ENCODE measurements at places on chromosomes 7 and 10.

DNA sequence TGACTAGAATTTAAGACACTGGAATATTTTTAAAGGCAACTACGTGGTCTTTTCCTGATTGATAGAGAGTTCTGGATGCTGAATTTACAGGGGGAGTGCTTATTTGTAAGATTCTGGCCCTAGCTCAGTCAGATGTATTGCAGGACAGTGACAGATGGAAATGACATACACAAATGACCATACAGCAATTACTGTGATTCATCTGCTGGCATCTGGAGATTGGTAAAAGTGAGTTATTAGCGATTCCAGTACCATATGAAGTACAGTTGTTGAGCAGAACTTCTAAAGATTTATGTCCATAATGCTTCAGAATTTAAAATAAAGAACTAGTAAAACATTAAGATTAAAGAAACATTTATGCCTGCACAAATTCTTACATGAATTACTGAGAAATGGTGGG is 243.2 kb downstream of the CRPPA start:
- DNase-seq: no peak

DNA sequence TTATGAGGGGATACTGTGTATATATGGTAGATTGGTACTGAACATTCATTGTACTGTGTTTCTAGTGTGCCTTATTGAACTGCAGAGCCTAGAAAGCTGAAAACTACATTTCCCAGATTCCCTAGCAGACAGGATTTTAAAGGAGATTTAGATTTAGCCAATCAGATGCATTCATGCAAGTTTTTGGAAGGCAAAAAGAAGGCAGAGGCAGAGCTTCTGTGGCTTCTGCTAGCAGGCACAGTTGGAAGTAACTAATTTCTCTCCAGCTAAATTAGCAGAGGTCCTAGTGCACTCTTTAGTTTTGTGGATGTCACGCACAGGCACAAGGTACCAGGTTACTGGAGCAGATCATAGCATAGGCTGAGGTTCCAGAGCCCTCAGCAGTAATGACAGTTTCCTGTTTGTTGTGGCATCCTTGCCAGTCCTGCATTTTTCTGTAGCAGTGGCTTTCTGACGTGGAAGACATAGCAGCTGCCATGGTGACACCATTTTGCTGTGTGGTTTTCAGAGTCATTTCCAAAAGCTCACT is 83.7 kb upstream of the CCDC71L start:
- DNase-seq: no peak

- DNase-seq: no peak
Observed at GRCh38 chr7:16939161-16939560, 57.4 kb upstream of the AGR3 start.

- no peak for DNase-seq
Observed at GRCh38 chr7:91912494-91912893, 28.2 kb upstream of the AKAP9 start.

GRCh38 chr10:100829097-100829870 is 83.5 kb upstream of the SLF2 start:
- DNase-seq: no peak

GRCh38 chr7:37670436-37670835 is 13.1 kb upstream of the GPR141 start:
- no peak for DNase-seq

DNA sequence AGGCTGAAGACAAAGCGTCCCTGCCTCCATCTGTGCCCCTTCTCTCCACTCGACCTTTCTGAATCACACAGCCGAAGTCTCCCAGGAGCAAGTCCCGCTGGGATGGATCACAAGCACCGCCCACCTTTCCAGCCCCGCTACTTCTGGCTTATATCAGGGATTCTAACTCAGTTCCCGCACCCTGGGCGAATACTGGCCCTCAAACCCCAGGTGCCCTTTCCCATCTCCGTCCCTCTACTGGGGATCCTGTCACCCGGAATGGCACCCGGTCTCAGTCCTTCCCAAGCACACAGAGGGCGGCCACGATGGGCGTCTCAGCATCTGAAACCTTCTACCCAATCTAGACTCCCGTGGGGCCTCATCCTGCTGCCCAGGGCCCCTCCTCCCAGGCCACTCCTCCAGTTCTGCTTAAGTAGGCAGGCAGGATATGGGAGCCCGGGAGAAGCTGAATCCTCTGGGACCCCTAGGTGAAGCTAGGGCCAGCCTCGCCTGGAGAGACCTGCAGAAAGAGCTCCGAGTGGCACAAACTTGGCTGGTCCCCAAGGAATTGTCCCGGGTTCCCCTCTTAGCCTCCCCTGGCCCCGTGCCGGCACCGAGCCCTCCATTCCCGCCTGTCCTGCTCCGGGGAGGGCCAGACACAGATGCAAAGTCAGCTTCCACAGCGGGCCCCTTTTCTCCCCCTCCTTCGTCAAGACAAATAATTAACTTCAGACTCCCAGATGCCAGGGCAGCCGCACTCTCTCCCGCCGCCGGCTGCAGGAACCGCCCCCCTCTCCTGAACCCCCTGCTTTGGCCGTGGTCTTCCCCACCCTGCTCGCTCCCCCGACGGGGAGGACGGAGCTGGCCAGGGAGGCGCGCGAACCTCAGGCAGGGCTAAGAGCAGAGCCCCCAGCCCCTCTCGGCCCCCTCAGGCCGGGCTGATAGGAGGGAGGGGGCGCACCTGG is 612 bp downstream of the KCP start:
- DNase-seq: no peak

GRCh38 chr10:117374506-117375359 is 507 bp downstream of the PDZD8 start:
- no peak for DNase-seq

DNA sequence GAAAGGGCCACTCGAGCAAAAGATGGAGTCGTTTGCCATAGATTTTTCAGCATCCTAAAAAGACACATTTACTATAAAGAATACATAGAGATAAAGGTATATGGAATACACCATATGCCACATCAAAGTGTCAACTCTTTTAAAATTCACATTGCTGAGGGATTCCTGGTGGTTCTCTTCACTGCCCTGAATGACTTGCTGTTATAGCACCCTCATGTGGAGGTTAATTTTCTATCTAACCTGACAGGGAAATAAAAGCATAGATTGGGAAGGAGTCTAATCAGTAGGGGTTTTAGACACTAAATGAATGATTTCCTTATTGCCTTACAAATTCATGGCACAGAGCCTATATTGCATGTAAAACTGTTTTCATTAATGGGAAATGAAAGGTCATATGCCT is 25.9 kb downstream of the DNAH11 start:
- DNase-seq: no peak

DNA sequence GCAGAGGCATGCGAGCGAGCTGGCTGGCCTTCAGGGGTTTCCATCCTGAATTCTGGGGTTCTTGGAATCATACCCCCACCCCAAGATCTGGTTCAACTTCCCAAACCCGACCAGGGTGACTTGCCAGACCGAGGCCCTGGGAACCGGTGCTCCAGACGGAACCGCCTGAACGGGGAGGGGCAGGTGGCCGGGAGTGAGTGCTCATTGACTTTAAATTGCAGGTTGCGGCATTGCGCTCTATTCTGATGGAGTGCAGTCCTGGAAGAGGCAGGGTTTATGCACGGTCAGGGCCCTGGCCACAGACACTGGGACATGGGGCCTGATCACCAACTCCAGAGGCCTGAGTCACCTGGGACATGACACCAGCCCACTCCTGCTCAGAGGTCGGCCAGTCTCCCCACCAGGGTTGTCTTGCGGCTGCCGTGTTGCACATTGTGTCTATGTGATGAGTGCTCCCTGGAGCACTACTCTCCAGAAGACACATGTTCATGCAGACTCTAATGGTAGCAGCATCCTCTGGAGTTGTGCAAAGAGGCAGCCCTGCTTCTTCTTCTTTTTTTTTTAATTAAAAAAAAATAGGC is 5.8 kb upstream of the DDIT4 start:
- DNase-seq: no peak

GRCh38 chr10:47397256-47397655 is 13.2 kb upstream of the ZNF488 start:
- no peak for DNase-seq

- DNase-seq: no peak
Observed at GRCh38 chr7:24457219-24457558, 116.1 kb upstream of the PALS2 start.

- no peak for DNase-seq
Observed at GRCh38 chr7:106465704-106466468, 181.1 kb upstream of the NAMPT start.

- DNase-seq: no peak
Observed at GRCh38 chr10:79286318-79286951, 60.8 kb upstream of the PPIF start.

DNA sequence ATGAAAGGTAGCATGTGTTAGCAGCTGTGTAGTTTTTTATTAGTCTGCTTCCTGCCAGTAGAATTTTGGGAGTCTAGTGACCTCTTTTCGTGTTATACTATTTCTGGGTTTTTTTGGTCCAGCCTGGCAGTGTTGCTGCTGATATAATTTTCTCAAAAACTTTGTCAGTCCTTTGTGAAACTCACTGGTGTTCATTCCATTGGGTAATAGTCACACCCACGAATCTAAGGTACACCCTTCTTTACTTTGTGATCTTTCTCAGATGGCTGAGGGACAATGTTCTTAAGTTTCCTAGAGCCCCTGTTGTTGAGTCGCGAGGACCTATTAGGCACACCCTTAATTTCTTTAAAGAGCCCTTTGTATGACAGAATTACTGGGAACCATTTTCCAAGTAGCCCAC is 52.3 kb downstream of the TPST1 start:
- no peak for DNase-seq

GRCh38 chr7:41918597-41918996 is 215.7 kb upstream of the INHBA start:
- DNase-seq: no peak

- no peak for DNase-seq
Observed at GRCh38 chr7:105879782-105880181, 3.4 kb upstream of the ATXN7L1 start.

- no peak for DNase-seq
Observed at GRCh38 chr10:110458266-110458920, 39.3 kb upstream of the DUSP5 start.

- no peak for DNase-seq
Observed at GRCh38 chr10:72049969-72050781, 38.2 kb downstream of the SPOCK2 start.

DNA sequence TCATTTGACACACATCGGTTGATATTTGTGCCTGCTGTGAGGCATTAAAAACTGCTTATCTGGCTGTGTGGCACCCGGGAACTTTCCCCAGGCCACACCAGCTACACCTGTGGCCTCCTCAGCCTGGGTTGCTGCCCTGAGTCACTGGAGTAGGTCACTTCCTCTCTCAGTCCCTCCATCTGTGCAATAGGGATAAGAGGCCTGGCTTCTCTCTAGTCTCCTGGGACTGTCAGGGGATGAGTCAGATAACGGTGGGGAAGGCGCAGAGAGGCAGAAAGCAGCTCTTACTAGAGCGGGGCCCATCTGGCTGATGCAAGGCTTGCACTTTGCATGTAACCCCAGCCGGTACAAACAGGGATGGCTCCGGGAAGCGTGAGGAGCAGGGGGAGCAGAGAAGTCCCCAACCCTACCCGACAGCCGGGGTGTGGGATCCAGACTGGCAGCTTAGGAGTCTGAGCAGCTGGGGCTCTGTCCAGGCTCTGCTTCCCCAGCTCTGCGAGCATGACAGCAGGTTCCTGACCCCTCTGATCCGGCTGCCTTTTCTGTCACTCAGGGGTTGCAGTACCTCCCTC is 34.0 kb downstream of the DNAJB12 start:
- DNase-seq: peak; percentile 14

GRCh38 chr10:124287071-124287685 is 131.5 kb downstream of the OAT start:
- DNase-seq: no peak

DNA sequence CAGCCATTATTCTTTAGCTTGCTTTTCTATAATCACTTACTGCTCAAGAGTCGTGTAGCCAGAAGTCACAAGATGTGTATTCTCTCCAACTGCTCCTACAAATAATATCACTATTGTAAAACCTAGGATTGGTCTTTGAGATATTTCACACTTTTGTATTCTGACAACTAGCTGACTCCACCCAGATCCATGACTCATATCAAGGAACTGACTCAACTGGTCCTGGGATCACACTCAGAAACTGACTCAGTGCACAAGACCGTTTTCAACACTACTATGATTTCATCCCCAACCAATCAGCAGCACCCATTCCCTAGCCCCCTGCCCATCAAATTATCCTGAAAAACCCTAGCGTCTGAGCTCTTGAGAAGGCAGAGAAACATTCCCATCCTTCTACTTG is 56.5 kb upstream of the ORC5 start:
- DNase-seq: no peak

DNA sequence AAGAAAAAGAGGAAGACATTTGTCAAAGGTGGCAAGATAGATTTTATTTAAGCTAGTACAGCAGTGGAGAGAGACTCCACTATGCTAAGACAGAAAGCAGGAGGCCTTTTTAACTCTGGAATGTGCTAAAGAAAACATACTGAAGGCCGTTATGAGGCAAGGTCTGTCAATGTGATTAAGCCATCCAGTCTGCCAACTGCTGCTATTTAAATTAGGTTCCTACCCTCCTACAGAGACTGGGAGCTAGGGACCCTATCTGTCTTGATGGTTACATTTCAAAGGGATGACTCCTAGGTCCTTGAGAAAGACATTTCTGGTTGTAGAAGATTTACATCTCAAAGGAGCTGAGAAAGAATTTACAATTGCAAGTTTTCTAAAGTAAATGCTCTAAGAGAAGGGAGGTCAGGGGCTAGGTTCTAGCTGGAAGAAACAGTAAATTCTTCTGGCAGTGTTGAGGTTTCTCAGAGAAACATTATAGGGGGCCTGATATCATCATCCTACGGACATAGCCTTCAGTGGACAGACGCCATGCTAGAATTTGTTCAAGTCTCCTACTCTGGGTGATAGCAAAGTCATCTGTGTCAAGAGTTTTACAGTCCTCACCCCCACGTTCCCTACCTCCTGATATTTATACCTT is 211.6 kb downstream of the PHF14 start:
- DNase-seq: no peak

GRCh38 chr10:52455098-52455497 is 141.0 kb downstream of the DKK1 start:
- no peak for DNase-seq

- DNase-seq: no peak
Observed at GRCh38 chr7:100372256-100372655, 1.0 kb upstream of the PILRA start.

DNA sequence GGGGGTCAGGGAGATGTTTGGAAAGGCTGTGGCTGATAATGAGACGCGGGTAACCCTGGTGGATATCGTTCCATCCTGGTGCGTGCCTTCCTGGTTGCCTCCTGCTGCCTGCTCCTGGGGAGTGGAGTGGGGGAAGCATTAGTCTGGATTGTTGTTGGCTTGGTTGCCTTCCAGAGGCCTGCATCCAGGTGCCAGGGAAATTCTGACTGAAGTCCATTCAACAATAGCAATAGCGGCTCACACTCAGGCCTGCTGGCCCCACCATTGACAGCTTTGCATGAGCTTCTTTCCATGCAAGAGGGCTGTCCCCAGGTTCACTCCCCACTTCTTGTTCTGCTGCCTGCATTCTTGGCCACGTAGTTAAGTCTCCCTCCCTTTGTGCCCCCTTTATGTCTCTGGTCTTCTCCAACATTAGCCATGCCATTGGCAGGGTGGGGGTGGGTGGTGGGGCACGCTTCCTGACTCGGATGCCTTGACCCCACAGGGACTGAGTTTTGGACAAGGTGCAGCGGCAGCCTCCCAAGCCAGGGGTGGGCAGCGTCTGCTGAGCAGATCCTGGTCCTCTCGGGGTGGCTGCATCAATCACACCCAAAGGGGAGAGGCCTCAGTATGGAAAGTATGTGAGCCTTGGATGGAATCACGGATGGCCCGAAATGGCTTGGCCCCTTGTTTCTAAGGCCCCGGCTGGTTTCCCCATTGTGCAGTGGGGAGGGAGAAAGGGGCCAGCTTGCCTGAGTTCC is 150.2 kb downstream of the GRK5 start:
- DNase-seq: no peak

- no peak for DNase-seq
Observed at GRCh38 chr7:142063551-142064442, 47.7 kb upstream of the MGAM2 start.

- no peak for DNase-seq
Observed at GRCh38 chr7:38217672-38218071, 39.6 kb downstream of the STARD3NL start.

Measured in NCI-H187 treated with DMSO at 0.1 percent for 48 hours (cell line).